ENCODE measurements at places on chromosomes 7 and 10.
A peak's percentile ranks its signal among the peaks of the same experiment; 100 is the strongest.

DNA sequence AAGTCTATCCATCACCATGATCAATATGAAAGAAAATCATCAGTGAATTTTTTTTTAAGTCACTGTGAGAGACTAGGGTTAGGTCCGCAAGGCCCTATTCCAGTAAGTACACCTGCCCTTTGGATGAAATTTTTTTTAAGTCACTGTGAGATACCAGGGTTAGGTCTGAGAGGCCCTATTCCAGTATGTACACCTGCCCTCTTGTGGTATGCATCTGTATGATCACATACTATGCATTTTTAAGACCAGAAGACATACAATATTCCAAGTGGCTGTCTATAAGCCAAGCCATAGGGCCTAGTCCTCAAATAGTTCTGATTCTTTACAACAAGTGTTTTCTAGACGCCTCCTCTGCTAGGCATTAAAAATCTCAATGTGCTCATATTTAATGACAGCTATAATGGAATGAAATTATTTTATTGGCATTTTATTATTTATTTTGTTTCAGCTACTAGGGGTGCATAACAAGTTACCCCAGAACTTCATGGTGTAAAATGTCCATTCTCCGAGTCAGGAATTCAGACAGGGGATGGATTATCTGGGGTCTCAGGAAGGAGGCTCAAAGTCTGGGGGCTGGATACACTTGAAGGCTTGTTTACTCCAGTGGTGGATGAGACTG, 53.1 kb downstream of the TEX36 start:
- DNase-seq, result no peak

- no peak for DNase-seq
Measured at GRCh38 chr7:12957487-12957886, 270.1 kb downstream of the ARL4A start.

DNA sequence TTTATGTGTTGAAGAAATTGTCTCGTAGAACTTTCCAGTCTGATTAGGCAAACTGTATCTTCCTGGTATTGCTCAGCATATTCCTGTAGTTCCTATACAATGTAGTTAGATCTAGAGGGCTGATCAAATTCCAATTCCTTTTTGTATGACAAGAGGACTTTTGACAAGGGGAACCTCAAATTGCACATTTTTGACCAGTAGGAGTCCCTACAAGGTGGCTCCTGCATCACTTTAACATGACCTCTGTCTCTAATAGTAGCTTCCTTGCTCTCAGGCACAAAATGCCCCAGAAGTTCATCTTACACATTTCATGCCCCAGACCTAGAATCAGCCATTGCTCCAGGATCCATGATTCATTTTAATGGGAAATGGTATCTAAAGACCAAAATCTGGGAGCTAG, 18.7 kb downstream of the HERPUD2 start:
- DNase-seq, result no peak

- DNase-seq, result no peak
Measured at GRCh38 chr10:109957092-109957797, 33.9 kb upstream of the XPNPEP1 start.

- no peak for DNase-seq
Measured at GRCh38 chr7:44973610-44974401, 5.0 kb downstream of the MYO1G start.

- DNase-seq, result no peak
Measured at GRCh38 chr10:49191349-49191748, 3.2 kb upstream of the TMEM273 start.

DNA sequence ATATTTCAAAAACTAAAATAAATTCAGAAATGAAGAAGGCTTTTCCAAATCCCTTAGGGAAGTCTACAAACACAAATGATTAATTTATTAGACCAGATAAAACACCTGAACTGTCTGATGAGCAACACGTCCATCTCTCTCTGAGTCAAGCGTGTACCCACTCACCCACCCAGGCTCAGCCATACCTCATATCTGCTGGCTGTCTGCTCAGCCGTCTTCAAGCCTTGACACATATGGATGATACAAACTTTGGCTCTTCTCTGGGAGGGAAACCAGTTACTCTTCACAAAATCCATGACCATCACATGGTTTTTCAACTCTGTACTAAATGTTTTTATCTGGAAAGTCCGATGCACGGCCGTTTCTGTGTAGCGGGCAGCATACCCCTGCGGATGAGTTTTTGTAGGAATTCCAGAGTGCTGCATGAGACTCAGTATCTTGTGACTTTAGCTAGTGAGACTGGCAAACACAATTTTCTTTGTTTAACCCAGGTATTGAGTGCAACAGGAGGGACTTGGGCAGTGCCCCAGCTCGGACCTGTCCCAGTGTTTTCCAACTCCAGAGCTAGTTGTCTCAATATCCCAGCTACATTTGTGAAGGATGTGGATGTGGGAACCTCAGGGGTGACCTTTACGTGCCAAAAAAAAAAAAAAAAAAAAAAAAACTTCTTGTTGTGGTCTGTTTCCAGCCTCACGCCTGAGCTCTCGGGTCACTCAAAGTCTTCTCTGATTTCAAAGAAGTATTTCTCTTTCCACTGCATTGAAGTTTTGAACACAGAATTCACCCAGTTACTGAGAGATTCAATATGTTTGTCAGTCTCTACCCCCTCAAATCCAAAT, at the start of gene C10orf90:
Gene C10orf90 (minus strand): TSS at position 638 of the 839 bp plus-strand sequence. CDS start 213 bp downstream, at position 425.
- no peak for DNase-seq

DNA sequence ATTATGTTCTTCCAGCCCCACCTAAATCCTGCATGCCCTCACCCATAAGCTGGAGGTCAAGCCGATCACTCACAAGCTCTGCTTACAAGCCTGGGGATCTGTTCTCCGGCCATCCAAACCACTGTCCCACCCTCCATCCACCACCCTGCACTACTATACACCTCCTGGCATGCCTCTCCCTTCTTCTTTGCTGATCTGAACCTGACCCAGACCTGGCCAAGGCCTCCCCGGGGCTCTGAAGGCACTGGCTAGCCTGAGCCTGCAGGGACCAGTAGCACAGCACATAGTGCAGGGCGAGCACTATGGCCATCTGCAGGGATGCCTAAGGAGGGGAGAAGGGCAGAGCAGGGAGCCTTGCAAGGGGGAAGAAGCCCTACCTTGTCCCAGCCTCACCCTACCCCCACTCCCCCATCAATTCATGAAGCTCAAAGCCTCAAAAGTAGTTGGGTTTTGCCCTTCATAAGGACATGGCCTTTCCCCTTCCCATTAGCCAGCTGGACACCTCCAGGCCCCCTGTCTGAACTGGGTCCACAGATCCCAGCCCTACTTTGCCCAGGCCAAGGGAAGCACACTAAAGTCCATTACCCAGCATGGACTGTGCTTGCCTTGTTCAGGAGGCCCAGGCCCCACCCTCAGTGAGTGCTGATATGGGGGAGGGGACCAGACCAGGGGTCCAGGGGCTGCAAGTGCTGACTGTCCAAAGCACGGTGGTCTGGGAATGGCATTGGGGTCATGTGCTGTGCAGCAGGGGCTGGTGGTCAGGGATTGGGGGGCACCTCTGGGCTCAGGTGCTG, 29.6 kb downstream of the CHAT start:
- DNase-seq, result no peak

- no peak for DNase-seq
Measured at GRCh38 chr10:78663721-78664120, 405.0 kb upstream of the ZMIZ1 start.

GRCh38 chr7:26587536-26587935, 276.9 kb downstream of the SKAP2 start:
- DNase-seq, result no peak

DNA sequence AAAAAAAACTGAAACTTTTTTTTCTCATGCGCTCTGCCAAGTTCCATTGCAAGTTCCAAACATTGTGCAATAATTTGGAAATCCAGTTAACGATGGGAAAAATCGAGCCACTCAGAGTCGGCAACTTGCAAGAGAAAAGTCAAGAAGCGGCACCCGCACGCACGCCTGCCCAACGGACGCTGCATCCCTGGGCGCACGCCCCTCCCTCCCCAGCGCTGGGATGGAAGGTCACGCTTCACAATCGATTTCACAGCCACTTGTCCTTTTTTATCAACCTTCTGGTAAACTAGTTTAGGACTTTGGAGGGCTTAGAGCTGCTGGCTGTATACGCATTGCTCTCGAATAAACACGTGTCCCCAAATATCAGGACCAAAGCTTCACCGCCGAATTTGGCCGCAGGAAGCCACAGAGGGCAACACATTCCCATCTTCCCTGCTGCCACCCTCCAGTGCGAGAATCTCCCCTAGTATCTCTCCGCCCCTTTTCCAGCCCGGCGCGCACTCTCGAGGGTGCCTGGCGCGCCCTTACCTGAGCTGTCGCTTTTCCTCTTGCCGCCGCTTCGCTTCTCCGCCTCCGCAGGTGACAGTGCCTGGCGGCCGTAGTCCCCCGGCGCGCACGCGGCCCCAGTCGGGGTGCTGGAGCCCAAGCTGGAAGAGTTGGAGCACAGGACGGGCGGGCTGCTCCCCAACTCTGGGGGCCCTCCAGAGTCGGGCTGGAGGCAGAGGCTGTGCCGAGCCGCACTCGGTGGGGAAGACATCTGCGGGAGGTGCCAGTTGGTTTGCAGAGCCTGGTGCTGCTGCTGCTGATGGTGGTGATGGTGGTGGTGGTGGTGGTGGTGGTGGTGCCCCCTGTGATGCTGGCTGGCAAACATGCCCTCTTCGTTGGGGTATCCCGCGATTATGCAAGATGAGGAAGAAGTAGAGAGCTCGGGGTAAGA, 857 bp downstream of the MEOX2 start:
- no peak for DNase-seq

GRCh38 chr10:5608608-5609220, 57.7 kb downstream of the ASB13 start:
- no peak for DNase-seq

DNA sequence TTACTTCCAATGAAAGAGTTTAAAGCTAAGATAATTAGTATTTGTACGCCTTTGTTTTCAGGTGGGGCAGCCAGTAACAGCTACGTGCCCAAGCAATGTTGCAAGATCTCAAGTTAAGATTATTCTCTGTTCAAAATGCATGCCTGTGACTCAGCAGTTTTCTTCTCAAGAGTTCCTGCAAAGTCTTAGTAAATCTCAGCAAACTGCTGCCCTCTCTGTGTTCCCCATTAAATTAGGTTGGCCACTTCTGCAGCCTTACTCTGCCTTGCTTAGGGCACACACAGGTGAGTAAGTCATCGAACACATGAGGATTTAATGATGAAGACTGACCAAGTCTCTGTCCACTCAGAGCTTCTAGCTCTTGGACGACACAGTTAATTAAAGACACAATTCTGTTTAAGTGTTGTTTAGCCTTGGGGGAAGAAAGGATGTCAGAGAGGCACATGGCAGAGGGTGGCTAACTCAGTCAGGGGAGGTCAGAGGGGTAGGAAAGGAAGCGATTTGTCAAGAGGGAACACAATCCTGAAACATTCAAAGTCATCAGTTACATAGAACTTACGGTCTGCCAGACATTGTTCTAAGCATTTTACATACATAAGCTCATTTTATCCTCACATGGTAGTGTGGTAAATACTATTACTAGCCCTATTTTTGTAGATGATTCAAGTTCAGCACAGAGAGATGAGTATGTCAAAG, 20.2 kb upstream of the SLC35G1 start:
- no peak for DNase-seq

DNA sequence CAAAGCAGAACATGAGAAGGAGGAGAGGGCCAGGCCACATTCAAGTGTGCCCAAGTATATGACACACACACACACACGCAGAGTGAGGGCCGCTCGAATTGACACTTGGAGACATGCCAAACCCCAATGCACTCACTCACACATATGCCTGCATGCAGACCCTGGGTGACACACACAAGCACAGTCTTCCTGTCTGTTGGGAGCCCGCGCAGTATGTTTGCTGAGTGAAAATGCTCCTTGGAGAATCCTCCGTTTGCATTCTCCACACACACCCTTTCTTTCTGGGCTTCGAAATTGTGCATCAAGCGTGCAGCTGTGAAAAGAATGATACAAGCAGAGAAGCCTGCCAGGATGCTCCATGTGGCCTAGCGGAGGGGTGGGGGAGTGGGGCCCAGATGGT, 120.9 kb downstream of the PLXNA4 start:
- no peak for DNase-seq

- DNase-seq, result no peak
Measured at GRCh38 chr7:82542665-82543064, 99.1 kb upstream of the CACNA2D1 start.

DNA sequence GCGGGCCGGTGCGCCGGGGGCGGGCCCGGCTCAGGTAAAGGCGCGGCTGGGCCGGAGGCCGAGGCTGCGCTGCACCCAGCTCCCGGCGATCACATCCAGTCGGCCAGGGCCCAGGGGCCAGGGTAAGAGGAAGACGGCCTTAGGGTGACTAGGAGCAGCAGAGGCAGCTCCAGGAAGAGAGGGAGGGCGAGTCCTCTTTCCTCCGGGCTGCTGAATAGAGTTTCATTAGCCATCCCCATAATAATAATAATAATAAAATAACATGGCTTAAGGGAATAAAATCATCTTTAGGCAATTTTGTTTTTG, 44.8 kb upstream of the CDK1 start:
- peak; percentile 5 for DNase-seq

GRCh38 chr7:101784292-101785127, 32.9 kb upstream of the CUX1 start:
- no peak for DNase-seq

- DNase-seq, result no peak
Measured at GRCh38 chr10:124351481-124352220, 67.1 kb downstream of the OAT start.

- no peak for DNase-seq
Measured at GRCh38 chr7:44769776-44770294, 21.2 kb downstream of the ZMIZ2 start.

DNA sequence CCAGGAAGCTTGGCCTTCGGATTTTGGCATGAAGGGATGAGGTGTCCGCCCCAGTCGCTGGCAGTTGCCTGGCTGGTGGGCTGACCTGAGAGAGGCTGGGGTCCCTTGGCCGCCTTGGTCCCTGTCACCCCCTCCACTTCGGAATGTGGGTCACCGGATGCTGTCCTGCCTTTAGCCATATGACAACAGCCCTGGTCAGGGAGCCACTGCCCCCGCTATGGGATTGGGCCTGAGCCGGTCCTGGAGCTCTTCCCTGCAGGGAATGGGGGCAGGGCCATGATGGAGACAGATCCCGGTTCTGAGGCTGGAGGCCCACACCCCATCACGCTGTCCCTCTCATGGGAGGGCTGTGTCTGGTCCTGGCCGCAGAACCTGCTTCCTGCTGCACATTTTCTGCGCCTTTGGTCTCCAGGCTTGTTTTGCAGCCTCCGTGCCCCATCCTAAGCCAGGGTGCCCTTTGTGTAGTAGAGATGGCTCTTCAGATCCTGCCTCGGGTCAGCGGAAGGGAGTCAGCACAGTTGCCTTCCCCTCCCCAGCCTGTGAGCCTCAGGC, 22.6 kb downstream of the PFKFB3 start:
- DNase-seq, result no peak

- no peak for DNase-seq
Measured at GRCh38 chr10:98020254-98020653, 10.2 kb downstream of the CRTAC1 start.

GRCh38 chr7:149723795-149724495, 49.4 kb downstream of the ZNF467 start:
- DNase-seq, result no peak

GRCh38 chr10:87739703-87740102, 78.3 kb downstream of the ATAD1 start:
- no peak for DNase-seq

GRCh38 chr10:25747084-25747483, 186.9 kb upstream of the MYO3A start:
- no peak for DNase-seq

Data from NCI-H1930 (cell line).